ENCODE measurements at places on chromosomes 6 and 20. TPM values are rescaled to one million over a fixed set of nuclear protein-coding genes. Genes with fewer than 3 reads are reported as not detected.

DNA sequence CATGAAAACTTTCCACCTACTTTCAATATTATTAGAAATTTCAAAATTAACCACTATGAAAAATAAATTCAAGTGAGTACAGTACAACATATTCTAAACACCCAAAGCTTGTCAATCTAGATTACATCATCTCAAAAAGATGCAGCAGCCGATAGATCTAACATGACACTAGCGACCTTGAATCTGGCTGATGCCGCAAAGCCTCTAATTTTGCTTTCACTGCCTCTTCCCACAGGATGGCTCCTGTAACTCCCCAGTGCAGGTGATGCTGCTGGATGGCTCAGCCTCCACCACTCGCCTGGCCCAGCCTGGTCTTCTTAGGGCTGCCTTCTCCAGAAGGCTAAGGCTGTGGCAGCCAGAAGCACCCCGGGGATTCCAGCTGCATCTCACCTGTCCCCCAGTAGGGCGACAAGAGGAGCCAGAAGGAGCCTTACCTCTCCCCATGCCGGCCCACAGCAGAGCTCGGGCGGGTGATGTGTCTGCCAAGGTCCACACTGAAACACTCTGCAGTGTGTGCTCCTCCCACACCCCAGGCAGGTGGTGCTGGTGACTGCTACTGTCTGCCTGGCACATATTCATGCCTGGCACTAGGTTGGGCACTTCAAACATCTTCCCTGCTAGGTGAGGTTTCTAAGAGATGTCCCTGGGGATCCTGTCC lies 82.1 kb downstream of the SLC23A2 start:
- no peak for DNase-seq

Gene FAM83C
- not detected for total RNA-seq

GRCh38 chr6:162211022-162211421 lies 516.5 kb downstream of the PRKN start:
- DNase-seq: no peak

DNA sequence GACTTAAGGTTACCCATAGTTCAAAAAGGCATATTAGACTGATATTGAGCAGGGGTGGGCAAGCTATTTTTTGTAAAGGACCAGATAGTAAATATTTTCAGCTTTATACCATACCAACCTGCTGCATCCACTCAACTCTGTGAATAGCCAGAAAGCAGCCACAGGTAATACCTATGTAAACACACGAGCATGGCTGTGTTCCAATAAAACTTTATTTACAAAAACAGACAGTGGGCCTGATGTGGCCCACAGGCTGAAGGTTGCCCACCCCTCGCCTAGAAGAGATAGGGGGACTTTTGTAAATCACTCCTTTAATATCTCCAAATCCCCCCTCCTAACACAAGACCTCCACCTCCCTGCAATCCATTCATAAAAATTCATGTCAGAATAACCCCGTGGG lies 64.4 kb downstream of the PSMG4 start:
- no peak for DNase-seq

DNA sequence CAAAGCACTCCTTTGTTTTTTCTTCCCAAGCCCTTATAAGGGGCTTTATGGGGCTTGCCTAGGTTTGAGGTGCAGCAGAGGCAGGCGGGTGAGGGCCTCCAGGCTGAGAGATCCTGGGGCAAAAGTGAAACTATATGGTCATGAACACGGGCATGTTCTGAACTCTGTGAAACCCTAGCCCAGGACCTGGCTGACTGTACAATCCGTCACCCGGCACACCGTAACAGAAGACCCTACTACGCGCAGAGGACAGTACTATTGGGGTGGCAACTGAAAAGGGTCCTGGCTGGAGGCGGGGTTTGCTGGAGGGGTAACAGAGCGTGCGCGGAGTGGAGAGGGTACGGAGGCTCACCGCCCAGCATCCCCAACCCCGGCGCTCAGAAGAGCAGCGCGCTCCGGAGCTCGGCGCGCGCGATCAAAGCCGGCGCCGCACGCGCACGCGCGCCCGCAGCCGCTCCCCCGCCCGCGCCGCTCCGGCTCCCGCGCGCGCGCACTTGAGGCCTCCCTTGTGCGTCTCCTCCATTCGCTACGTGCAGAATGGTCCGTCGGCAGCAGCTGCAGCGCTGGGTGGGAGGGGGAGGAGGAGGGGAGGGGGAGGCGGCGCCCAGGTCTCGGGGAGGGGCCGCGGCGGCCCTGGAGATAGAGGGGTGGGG lies 54.2 kb downstream of the MRPL14 start:
- peak; percentile 85 for DNase-seq

GRCh38 chr6:7723041-7723447 lies 2.9 kb upstream of the BMP6 start:
- peak; percentile 86 for DNase-seq

Gene PHACTR2
- 62.5 TPM for total RNA-seq

Gene LPA
- not detected for total RNA-seq

Gene CLDN20
- total RNA-seq: not detected

DNA sequence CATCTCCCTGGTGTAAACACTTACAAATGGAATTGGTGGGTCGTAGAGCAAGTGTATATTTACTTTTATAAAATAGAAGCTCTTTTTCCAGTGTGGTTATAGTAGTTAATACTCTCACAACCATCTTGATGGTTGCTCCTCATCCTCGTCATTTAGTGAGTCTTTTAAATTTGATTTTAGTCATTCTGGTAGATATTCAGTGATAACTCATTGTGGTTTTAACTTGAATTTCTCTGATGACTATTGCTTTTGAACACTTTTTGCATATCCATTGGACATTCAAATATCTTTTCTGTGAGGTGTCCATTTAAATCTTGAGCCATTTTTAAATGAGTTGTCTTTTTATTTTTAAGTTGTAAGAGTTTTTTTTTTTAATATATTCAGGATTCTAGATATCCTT lies 189.2 kb upstream of the PHACTR1 start:
- DNase-seq: no peak

DNA sequence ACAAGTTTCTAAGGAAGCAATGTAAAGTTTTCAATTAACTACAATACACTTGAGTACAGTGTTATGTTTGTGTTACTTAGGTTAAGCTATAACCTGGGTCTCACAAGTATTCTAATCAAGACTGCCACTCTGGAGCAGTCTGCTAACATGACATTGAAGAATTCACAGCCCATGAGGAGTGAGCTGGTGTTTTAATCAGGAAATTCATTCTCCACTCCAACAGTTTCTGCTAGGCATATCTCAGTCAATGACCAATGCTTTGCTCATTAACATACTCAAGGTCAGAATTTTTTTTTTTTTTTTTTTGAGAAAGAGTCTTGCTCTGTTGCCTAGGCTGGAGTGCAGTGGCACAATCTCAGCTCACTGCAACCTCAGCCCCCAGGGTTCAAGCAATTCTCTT lies 59.6 kb upstream of the SAMHD1 start:
- DNase-seq: no peak

Gene COX4I2
- total RNA-seq: not detected

Gene PLA2G7
- total RNA-seq: not detected

GRCh38 chr6:131565056-131565455 lies 8.0 kb upstream of the ARG1 start:
- DNase-seq: no peak
